ENCODE measurements at places on chromosomes 7 and 10.

GRCh38 chr7:143002106-143002505 lies 24.8 kb downstream of the OR9A2 start:
- peak; percentile 14 for DNase-seq

GRCh38 chr7:43647673-43648472 lies 65.0 kb downstream of the STK17A start:
- peak; percentile 31 for DNase-seq

DNA sequence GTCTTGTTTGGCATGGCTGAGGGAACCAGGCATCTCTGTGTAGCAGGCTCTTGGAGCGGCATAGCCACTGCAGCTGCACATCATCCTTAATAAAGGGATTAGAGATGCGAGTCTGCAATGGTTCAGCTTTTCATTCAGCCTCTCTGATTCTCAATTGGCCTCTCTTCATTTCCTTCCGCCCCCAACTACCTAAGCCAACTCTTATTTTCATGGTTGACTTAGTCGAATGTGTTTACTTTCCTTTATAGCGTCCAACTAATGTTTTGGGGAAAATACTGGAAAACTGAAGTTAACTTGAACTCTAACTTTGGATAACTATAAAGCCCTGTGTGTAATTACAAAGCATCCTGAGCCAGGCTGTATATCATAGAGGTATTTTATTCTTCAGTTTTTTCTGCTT lies 202.2 kb upstream of the KIAA1217 start:
- DNase-seq: no peak

GRCh38 chr10:17993361-17993760 lies 41.6 kb downstream of the SLC39A12 start:
- no peak for DNase-seq

- DNase-seq: no peak
These were observed 47.2 kb upstream of the SFTPD start for GRCh38 chr10:79995979-79996634.

DNA sequence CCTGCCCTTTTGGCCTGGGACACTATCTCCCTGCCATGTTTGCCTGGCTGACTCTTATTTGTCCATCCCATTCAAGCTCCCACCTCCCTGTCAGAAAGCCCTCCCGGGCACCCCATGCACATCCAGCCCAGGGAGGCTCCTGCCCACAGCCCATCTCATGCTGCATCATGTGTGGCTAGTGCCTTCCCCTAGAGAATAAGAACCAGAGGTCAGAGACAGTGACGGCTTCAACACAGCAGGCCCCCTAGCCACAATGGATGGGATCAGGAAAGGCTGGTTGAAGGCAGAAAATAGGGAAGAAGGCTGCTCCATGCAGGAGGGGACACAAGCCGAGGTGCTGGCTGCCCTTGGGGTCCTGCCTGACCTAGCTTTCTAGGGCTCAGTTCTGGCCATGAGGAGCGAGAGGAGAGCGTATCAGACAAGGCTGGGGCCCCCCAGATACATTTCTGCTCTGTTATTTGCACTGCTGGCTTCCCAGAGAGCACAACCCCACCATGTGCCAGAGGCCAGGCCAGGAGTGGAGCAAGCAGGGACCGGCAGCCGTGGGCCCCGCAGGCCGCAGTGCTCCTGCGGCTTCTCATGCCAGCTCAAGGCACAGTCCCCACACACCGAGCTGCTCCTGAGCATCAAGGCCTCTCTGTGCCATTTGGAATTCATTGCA lies 161.1 kb upstream of the ZMIZ1 start:
- no peak for DNase-seq

DNA sequence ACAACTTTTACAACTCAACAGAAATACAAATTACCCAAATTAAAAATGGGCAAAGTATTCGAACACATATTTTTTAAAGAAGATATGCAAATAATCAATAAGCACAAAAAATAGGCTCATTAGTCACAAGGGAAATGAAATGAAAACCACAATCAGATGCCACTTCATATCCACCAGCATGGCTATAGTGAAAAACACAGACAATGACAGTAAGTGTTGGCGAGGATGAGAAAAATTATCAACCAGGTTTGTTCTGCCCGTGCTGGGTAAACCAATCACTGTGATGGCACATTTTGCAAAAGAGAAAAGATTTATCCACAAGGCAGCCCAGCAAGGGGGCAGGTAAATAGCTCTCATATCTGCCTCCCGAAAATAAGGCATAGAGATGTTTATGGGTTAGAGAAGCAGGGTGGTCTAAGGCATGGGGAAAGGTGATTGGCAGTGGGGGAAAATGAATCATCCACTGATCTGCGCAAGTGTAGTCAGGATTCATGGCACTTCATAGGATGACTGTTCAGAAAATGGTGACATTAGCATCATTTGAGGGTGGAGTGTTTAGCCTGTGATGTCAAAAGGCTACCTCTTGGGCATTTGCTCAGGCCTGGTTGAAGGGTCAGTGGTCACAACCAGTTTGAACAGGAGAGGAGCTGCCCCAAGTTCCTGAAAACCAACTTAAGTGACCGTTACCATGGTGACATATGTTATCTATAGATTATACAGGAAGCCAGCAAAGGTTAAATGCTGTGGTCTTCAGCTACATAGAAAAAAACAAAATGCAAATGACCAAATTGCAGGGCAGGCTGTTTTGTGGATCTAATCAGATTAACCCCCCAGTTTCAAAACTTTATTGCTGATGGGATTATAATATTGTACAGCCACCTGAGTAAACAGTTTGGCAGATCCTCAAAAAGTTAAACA lies 8.0 kb upstream of the CFAP70 start:
- no peak for DNase-seq

DNA sequence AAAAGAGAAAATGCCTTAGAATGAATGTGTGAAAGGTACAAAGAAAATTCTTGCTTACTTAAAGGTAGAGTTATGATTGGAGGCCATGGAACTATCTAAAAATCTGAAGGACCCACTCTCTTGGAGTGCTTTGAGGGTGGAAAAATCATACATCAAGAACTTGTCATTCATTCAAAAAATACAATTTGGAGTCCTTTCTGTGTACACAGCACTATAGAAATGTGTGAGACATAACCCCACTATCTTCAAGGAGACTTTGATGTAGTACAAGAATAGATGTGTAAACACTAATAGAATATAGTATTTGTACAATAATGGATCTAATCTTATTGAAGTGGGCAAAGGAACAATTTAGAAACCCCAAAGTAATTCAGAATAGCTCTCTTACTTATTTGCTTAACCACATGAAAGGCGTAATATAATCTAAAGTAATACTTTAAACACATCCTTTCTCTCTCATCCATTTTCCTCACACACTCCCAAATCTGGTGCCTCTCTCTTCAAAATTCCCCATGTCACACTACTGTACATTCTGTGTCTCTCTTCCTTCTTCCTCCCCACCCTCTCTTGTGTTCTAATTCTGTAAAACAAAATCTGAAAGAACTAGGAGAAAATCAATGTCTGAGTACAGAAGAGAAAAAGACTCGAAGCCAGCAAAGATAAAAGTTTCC lies 166.7 kb downstream of the DNAJB9 start:
- peak; percentile 54 for DNase-seq

- no peak for DNase-seq
These were observed 128.1 kb downstream of the SLIT1 start for GRCh38 chr10:97057491-97058235.

GRCh38 chr10:79070081-79070605 lies 1.4 kb downstream of the ZMIZ1 start:
- DNase-seq: no peak

DNA sequence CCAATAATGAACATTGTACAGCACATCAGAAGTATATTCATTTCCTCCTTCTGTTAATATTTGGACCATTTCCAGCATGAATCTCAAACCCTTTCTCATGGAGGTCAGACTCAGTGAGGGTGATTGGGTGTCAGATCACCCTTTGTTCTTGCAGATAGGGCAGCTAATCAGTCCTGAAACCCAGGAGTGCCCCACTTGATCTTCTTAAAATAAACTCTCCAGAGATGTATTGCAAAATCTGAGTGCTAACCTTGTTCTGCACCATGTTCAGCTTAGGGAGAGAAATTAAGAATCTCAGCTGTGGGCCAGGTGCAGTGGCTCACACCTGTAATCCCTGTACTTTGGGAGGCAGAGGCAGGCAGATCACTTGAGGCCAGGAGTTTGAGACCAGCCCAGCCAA lies 869.4 kb downstream of the TYW1 start:
- no peak for DNase-seq

GRCh38 chr10:88385601-88386203 lies 197.4 kb downstream of the RNLS start:
- peak; percentile 93 for DNase-seq

DNA sequence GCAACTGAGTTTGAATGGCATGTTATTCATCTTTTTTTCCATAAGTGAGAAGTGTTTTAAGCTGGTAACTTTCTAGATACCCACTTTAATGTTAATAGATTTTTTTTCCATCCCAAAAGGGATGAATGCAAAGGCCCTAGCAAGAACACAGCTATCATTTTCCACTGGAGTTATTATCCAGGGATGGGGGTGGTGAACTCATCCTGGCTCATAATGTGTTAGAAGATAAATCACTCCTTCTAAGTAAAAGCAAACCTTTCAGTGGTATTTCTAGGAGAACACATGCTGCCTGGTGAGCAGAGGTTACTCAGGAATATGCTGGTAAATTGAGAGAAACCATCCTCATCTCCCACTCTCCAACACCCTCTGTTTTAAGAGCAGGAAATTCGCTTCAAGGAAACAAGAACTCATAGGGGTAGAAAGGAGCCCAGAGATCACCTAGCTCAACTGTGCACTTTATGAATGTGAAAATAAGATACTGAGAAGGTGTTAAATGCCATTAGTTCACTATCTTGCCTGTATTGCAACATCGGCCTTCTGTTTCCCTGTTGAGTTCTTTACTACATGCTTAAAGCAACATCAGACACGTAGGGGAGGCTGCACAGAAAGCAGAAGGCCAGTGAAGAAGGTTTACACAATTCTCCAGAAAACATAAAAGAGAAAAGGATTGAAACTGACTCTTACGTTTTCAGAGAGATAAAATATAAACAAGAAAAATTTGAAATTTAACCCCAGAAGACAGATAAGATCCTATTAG lies 264.0 kb upstream of the PRKCQ start:
- DNase-seq: no peak

DNA sequence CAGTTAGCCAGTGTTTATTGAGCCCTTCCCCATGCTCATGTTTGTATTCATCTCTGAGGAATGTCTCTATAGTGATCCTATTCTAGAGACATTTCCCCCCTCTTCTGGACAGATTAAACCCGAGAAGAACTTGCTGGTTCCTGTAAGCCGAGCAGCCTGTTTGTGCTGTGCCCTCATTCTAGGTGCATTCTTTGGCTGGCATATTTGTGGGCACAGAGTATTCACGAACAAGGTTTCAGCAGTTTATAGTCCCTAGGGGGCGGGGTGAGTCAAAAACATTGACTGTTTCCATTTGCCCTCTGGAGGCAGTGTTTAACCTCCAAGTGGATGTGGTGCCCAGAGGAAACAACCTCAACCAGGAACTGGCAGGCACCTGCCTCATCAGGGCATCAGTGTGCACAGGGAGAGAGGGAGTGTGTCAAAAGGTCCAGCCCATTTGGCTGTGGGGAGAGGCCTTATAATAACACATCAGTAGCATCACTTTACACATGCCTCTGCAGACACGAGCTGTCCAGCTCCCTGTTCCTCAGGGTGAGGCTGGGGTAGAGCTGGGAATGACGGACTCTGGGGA lies 273.3 kb upstream of the LRGUK start:
- DNase-seq: peak; percentile 91

DNA sequence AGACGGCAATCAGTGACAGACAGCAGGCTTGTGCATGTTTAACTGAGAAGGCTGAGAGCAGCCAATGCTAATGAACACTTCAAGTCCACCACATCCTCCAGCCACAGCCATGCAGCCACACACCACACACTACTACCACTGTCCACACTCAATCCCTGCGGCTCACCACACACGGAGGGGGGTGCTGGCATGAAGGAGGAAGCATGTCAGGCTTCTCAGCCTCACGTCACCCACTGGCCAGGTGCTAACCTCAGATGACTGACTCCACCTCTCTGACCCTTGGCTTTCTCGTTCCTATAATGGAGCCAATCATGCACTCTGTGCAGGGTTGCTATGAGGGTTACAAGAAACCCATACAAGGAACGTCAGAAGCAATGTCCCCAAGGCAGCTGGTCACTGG lies 165.4 kb upstream of the RNF32 start:
- peak; percentile 76 for DNase-seq

- no peak for DNase-seq
These were observed 328.6 kb downstream of the SUGCT start for GRCh38 chr7:40463446-40463845.

Data from SW480 (cell line).